ENCODE measurements at places on chromosomes 11 and 22.

- H3K36me3 ChIP-seq: no peaks in the 10 kb centered on the region
- DNase-seq: no peak
- H3K4me3 ChIP-seq: no peak overlapping the region
- no peaks in the 10 kb centered on the region for H3K4me1 ChIP-seq
- no peaks in the 10 kb centered on the region for H3K27me3 ChIP-seq
These were observed 146.0 kb downstream of the RRAS2 start for GRCh38 chr11:14212986-14213385.

GRCh38 chr11:6568191-6568918, 35.1 kb downstream of the RRP8 start:
- H3K27me3 ChIP-seq: no peaks in the 10 kb centered on the region
- H3K4me3 ChIP-seq: no peak overlapping the region
- no peak for DNase-seq
- no peak overlapping the region for H3K27ac ChIP-seq

DNA sequence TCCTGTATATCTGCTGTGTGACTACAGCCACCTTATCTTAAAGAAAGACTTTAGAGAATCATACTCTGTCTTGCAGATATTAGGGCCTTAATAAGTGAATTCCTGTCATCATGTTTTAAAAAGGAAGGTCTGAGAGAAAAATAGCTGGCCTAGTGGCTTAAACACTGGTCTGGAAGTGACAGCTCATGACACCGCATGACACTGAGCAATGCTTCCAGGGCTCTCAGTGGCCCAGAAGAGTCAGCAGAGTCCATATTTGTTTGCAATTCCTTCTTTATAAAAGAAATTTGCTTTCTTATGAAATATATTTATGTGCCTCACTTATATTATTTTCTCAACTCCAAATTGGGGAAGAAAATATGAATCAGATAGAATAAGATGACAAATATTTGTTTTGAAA, 33.0 kb downstream of the MMP20 start:
- H3K27ac ChIP-seq: no peak overlapping the region
- H3K4me1 ChIP-seq: no peaks in the 10 kb centered on the region
- H3K36me3 ChIP-seq: peaks cover 3% of the 10 kb centered on the region
- DNase-seq: no peak

DNA sequence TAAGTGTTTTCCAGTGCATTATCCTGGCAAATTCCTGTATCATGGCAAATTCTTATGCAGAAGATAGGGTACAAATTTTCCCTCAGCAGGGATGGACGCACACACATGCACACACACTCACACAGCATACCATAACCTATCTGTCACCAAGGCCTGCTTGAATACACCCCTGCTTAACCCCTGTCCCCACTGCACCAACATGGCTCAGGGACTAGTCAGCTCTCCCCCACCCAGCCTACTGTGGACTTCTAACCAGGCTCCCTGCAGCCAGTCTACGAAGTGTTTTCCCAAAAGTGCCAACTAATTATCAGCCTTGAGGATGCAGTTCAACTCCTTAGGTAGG, 63.1 kb downstream of the RAB30 start:
- H3K4me3 ChIP-seq: peak overlapping the region; percentile 25
- no peaks in the 10 kb centered on the region for H3K27me3 ChIP-seq
- no peaks in the 10 kb centered on the region for H3K36me3 ChIP-seq
- DNase-seq: no peak

GRCh38 chr11:65852508-65853245, 5.3 kb downstream of the CFL1 start:
- H3K4me1 ChIP-seq: peaks cover 27% of the 10 kb centered on the region
- DNase-seq: no peak
- peak overlapping the region; percentile 24 for H3K27ac ChIP-seq
- no peak overlapping the region for H3K4me3 ChIP-seq
- no peaks in the 10 kb centered on the region for H3K27me3 ChIP-seq

DNA sequence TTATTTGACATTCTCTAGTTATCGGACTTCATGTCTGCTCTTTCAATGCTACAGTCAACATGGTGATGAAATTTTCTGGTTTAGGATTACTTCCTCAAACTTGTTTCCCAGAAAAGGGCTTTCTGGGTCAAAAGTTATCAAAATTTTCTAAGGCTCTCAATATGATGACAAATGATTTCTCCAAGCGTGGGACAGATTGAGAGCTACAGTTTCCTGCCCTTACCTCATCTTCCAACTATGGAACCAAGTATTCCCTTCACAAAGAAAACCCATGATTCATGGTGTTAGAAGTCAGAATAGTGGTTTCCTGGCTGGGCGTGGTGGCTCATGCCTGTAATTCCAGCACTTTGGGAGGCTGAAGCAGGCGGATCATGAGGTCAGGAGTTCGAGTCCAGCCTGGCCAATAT, 17.8 kb downstream of the MYO18B start:
- no peak overlapping the region for H3K4me3 ChIP-seq
- DNase-seq: no peak
- H3K27me3 ChIP-seq: no peaks in the 10 kb centered on the region
- no peaks in the 10 kb centered on the region for H3K36me3 ChIP-seq

DNA sequence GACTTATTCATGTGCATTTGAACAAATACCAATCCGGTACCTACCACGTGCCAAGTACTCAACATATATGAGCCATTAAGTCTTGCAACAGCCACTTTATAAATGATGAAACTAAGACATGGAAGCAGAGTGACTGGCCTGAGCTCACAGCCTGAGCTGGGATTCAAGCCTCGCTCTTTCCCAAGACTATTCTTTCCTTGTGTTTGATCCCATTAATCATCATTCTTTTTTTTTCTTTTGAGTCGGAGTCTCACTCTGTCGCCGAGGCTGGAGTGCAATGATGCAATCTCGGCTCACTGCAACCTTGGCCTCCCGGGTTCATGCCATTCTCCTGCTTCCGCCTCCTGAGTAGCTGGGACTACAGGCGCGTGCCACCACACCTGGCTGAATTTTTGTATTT, 119.3 kb downstream of the ABTB2 start:
- no peak overlapping the region for H3K27ac ChIP-seq
- no peak for DNase-seq
- H3K36me3 ChIP-seq: no peaks in the 10 kb centered on the region
- no peak overlapping the region for H3K4me3 ChIP-seq
- H3K4me1 ChIP-seq: peaks cover 8% of the 10 kb centered on the region

GRCh38 chr11:66069715-66070603, at the start of gene PACS1:
TSS of gene PACS1 (plus strand) at chr11:66070272. CDS start at chr11:66070487, 215 bp downstream.
- no peaks in the 10 kb centered on the region for H3K27me3 ChIP-seq
- peak; percentile 64 for DNase-seq
- H3K4me1 ChIP-seq: peaks cover 51% of the 10 kb centered on the region

- no peaks in the 10 kb centered on the region for H3K36me3 ChIP-seq
- H3K4me1 ChIP-seq: no peaks in the 10 kb centered on the region
- H3K27ac ChIP-seq: no peak overlapping the region
- no peak overlapping the region for H3K4me3 ChIP-seq
These were observed 298.7 kb upstream of the DDI1 start for GRCh38 chr11:103737747-103738146.

GRCh38 chr11:49213026-49213560, 4.7 kb upstream of the FOLH1 start:
- H3K4me1 ChIP-seq: peaks cover 2% of the 10 kb centered on the region
- peaks cover 3% of the 10 kb centered on the region for H3K27me3 ChIP-seq
- DNase-seq: no peak
- no peak overlapping the region for H3K27ac ChIP-seq
- H3K4me3 ChIP-seq: no peak overlapping the region

DNA sequence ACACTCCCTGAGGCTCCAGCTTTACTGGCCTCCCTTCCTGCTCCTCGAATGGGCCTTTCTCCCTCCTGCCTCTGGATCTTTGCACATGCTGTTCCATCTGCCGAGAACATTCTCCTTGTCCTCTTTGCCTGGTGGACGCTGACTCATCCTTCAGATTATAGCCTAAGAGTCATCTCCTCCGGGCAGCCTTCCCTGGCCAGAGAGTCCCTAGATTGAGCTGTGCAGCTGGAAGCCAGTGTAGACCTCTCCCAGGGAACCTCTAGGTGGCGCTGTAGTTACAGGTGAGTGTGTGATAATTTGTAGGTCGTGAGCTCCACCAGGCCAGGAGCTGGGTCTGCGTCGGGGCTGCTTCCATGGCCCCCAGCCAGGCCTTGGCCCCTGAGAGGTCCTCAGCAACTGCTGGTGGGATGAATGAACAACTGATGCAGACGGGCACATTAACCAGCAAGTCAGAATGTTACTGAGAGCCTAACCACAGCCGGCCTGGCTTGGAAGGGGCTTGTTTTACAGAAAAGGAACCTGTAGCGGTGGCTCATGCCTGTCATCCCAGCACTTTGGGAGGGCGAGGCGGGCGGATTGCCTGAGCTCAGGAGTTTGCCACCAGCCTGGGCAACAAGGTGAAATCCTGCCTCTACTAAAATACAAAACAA, 8.7 kb downstream of the PNPLA5 start:
- H3K27me3 ChIP-seq: peaks cover 64% of the 10 kb centered on the region
- peak overlapping the region; percentile 13 for H3K4me3 ChIP-seq
- peaks cover 4% of the 10 kb centered on the region for H3K36me3 ChIP-seq
- H3K4me1 ChIP-seq: peaks cover 10% of the 10 kb centered on the region
- DNase-seq: no peak

DNA sequence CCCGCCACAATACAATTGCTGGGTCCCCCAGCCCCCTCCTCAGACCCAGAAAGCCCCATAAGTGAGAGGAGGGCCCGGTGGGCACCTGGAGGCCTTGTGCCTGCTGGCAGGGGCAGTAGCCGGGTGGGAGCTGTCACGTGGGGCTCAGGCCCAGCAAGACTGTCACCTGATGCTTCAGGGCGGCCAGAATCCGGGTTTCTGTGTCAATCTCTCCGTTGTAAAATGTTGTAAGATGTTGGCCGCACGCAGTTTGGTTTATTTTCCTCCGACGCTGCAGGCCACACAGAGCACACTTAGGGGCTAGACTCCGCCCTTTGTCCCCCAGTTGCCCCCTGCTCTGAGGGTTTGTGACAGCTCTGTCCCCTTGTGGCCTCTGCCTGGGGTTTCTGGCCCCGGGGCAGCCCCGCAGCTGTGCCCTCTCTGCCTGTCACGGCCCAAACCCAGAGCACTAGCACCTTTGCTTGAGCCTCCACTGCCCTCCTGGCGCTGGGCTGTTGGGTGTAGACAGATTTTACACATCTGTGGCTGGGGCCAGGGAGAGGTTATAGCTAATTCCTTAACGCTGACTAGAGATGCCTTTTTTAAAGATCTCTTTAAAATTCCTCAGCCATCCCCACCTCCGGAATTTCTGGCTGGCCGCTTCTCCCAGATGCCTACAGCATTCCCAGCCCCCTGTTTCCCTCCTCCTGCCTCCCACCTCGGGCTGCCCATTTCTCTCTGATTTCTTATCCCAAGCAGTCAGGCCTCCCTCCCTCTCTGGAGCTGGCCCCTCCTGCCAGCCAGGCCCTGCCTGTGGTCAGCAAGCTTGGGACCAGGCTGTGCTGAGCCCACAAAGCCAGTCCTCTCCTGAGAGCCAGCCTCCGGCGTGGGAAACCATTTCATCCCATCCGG, 3.2 kb upstream of the PRR5 start:
- no peak overlapping the region for H3K27ac ChIP-seq
- H3K27me3 ChIP-seq: no peaks in the 10 kb centered on the region
- H3K4me3 ChIP-seq: no peak overlapping the region
- H3K4me1 ChIP-seq: peaks cover 8% of the 10 kb centered on the region

DNA sequence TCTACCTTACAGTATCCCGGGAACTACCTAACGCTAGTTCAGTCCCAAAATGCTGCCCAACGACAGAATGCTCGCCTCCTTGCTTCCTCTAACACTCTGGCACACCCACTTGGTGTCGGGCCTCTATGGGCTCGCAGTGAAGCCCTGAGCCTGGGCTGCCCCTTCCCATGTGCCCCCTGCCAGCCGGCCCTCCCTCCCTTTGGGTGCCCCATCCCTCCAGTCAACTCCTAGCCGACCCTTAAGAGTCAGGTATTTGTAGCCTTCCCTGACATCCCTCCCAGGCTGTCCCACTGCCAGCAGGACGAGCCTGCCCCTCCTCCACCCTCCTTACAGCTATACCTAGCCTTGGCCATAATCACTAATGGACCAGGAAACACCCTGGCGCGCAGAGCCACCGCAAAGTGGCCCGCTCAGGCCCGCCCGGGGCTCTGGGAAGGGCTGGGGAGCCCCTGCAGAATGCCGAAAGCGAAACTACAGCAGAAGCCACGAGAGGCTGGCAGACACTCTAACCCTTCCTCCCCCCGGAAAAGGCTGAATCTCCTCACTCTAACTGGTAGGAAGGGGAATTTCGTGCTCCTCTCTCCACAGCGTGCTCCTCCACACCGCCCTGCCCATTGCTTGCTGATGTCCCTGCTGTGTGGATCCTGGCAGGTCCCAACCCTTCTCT, 8.2 kb downstream of the CBX7 start:
- no peaks in the 10 kb centered on the region for H3K27me3 ChIP-seq
- peaks cover 27% of the 10 kb centered on the region for H3K4me1 ChIP-seq
- no peaks in the 10 kb centered on the region for H3K36me3 ChIP-seq
- peak overlapping the region; percentile 88 for H3K27ac ChIP-seq

DNA sequence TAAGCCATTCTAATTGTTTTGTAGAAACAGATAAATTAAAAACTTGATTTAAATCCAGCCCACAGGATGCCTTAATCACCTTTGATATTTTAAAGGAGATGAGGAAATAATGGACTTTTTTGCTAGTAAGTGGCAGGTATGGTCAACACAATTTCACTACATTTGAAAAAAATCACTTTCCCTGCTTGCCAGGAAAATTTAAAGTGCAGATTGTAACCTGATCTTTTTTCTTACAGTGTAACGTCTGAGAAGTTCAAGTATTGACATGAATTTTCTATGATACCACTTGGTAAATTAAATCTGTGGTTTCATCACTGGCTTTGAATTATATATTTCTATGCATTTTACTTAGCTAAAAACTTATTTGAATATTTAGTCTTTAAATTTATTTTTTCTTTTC, 65.3 kb downstream of the ARHGEF12 start:
- H3K4me1 ChIP-seq: peaks cover 3% of the 10 kb centered on the region
- H3K4me3 ChIP-seq: no peak overlapping the region
- no peak overlapping the region for H3K27ac ChIP-seq
- no peaks in the 10 kb centered on the region for H3K36me3 ChIP-seq
